ENCODE measurements at places on chromosomes 2 and 18.

- DNase-seq: no peak
Observed at GRCh38 chr2:145958611-145959010, 1438.7 kb upstream of the ZEB2 start.

DNA sequence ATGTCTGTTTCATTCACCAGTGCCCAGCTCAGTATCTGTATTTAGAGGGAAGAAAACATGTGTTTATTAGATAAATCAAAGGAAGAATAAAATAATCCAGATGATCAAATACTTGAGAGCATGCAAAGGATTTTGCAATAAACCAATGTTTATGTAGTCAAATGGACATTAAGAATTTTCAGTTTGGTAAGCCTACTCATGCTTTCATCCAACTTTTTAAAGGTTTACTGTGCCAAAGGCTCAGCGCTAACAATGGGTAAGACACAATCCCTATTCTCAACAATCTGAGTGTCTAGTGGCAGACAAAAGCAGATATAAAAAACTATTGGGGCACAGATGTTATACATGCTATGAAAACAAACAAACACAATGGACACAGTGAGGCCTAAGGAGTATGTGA lies 26.3 kb downstream of the GRB14 start:
- DNase-seq: no peak

DNA sequence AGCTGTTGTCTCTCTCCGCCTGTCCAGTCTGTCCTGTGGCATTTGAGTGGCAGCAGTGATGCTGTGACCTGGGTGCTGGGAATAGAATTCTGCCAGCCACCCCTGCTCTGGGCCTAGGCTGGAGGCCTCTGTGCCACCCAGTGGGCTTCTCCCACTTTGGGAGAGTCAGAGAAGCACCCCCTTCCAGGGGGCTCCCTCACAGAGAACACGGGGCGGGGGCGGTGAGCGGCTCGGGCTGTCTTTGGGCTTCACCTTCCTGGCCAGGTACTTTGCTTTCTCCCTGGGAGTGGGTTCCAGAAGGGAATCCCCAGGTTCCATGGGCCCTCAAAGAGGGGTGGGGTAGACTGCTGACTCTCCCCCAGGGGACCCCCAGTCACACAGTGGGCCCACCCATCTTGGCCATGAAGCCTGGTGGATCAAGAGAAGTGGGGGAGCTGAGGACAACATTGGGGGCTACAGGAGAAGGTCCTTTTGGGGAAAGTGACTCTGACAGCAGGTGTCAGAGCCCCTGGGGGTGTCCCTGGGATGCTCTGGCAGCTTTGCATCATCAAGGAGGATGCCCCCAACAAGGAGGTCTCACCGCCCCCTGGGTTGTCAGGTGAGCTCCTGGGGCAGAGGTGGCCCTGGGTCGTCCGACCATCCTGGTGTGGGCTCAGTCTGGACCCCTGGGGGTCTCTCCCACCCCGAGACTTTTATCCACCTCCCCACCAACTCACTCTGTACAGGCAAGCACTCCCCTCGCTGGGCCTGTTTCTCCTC lies 18.8 kb upstream of the BOK start:
- DNase-seq: no peak

DNA sequence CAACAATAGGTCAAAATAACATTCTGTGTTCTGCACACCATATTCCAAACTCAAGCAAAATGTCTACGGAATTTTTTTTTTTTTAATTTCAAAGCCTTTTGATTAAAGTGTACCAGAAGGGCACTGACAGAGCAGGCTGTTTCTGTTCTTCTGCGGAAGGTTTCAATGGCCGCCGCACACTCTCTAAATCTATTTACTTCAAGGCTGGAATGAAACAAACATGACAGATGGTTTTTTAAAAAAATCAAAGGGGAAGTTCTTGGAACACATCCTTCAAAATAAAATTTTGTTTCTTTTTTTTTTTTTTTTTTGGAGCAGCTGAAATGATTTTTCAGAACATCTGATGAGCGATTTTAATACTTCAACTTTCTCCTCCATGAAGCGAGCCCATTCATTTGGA lies 259.1 kb downstream of the TXNL1 start:
- no peak for DNase-seq

DNA sequence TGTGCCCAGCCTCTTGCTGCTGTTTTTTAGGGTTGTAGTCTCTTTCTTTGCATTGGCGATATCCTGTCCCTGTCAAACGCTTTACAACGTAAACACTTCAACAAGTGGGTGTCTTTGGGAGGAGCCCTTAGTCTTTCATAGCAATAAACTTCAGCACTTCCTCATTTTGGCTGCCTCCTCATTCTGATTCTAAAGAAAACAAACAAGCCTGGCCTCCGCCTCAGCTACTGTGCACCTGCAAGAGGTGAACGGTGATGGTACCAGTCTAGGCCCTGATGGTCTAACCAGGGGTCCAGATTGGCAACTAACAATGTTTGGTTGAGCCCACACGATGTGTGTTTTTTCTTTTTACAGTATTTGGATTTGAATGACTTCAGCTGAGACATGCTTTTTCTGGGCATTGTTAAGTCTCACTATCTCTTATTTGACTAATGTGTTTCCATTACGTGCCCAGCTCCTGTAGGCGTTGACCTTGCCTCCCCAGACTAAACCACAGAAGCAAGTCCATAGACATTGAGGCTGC lies 53.2 kb upstream of the CUL3 start:
- peak; percentile 4 for DNase-seq

DNA sequence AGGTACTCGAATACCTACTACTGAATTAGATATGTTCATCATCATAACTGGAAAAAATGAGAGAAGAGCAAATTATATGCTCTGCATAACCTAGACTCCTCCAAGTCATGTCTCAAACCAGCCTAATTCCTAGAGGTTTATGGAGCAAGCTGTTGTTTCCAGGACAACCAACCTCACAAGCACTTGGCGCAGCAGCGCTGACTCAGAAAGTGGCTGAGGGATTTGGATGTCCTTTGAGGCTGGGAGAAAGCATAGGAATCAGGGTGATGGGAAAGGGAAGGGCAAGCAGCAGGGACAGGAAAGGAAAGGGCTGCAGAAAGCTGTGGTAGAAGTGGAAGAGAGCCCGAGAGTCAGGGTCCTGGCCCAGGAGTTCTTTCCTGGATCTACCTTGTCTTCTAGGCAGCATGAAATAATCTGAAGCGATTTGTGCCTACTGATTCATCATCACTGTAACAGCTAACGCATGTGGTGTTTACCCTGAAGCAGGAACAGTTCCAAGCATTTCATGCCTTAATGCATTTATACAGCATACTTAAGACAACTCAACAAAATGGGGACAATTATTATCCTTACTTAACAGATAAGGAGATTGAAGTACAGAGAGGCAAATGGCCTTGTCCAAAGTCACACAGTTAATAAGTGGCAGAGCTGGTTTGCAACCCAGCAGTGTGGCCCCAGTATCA lies 3.7 kb downstream of the PLEK start:
- DNase-seq: no peak

- no peak for DNase-seq
Observed at GRCh38 chr2:46719487-46719886, 196.1 kb downstream of the MCFD2 start.

DNA sequence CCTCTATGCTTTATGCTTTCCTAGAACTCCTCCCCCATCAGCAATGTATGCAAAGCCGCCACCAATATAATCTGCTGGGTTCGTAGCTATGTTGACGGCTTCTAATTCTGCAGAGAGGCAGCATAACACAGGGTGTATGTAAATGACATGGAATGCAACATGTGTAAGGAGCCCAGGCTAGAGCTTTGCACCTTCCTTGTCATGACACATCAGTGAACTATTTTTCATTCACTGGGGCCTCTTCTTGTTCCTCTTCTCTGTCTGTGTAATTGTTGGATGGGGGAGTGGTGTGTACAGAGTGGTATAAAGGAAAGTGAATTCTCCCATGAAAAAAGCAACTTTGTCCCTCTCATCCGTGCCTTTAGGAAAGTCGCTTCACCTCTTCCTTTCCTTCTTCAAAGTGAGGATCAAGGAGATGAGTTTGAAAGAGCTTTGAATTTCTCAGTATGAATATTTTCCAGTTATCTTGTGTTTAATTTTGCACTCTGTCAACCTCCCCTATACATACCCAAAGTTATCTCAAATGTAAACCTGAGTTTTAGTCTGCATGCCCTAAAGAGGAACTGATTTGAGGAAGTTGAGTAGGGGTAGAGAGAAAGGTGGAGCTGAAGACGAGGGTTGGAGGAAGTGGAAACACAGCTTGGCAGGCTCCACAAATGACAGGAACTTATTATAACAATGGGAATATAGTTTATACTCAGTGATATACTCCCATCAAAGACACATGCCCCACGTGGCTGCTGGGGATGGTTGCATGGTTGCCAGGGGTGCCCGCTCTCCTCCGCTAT lies 74.9 kb upstream of the ARL4C start:
- DNase-seq: no peak

DNA sequence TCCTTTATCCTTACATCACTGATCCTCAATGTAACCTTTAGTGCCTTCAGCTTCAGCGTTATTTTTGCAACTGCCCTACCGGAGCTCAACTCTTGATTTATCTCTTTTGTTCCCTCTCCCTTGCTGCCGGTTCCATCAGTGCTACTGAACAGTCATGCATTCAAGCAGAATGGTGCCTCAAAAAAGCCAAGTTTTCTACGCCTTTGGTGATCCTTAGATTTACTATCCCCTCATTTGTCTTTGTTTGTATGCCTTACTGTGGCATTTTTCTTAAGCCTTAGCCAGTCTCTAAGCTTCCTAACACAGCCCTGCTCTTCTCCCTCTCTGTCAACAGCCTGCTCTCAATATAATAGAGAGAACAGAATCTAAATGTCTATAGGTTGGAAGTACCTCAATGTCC lies 847.7 kb downstream of the CPS1 start:
- no peak for DNase-seq

GRCh38 chr2:61937886-61938285 lies 32.4 kb downstream of the COMMD1 start:
- DNase-seq: no peak

DNA sequence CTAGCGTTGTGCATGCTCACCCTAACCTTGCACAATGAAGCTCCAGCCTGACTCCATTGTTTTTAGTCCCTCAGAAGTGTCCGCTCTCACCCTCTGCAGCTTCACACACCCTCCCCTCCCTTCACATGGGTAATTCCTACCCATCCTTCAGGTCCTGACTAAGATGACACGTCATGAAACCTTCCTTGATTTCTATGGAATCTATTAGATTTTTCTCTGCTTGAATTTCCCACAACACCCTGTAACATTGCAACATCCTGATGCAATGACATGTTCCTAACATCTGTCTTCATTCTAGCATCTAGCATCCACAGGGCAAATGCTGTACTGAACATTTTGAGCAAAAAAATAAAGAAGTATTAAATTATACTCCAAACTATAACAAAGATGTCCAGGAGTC lies 77.0 kb upstream of the PID1 start:
- no peak for DNase-seq

DNA sequence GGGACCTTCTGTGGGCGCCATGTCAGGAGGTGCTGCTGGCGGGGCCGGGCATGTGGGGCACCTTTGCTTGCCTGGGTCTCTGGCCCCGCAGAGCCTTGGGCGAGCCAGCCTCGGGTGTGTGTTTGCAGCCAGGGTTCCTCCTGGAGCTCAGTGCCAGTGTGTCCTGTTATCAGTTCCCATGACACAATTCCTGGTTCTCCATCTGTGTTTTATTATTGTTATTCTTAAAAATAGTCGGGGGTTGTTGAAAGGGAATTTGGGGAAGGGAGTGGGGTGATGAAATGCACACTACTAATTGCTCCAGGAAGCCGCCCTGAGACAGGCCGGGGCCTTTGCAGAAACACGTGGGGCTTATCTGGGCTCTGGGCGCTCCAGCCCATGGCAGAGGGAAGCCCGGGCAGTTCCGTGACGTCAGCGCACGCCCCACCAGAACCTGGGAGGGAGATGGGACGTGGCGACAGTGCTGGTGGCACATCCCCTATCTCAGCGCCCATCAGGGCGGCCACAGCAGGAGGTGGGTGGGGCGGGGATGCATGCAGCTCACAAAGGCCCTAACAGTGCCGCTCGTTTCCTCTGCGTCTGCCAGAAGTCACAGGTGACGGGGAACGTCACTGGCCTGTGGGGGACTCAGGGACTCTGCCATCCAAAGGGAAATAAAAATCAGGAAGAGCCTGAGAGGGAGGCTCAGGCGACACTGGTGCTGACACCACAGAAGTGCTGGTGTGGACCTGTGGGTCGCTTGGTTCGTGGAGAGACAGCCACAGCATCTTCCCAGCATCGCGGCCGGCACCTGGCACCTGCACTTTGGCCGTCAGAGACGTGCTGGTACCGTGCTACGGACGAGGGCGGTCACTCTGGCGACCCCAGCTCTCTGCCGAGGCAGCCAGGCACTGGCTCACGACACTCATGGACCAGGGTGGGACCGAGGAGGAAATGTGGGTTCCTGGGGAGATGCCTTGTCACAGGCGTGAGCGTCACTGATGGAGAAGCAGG lies 131.0 kb downstream of the NFATC1 start:
- no peak for DNase-seq

- DNase-seq: no peak
Observed at GRCh38 chr2:72813841-72814240, 12.0 kb downstream of the EXOC6B start.

- no peak for DNase-seq
Observed at GRCh38 chr2:64873472-64873924, 115.7 kb upstream of the SLC1A4 start.

DNA sequence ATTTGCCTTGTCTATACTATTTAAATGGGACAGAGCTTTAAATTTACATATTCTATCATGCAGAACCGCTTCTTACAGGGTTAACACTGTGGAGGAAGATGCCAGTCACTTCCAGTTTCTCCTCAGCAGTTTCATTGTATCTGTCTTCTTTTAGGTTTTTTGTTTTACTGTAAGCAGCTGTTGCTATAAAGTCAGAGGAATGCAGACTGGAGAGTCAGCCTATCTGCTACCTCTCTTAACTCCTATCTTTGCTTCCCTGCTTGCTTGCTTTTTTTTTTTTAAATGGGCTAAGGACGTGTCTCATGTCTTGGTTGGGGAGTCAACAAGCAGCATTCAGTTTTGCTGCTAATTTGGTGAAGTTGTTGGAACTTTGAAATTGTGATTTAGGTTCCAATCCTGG lies 8.9 kb downstream of the EPC2 start:
- no peak for DNase-seq

GRCh38 chr18:10353791-10354190 lies 100.6 kb upstream of the APCDD1 start:
- no peak for DNase-seq

DNA sequence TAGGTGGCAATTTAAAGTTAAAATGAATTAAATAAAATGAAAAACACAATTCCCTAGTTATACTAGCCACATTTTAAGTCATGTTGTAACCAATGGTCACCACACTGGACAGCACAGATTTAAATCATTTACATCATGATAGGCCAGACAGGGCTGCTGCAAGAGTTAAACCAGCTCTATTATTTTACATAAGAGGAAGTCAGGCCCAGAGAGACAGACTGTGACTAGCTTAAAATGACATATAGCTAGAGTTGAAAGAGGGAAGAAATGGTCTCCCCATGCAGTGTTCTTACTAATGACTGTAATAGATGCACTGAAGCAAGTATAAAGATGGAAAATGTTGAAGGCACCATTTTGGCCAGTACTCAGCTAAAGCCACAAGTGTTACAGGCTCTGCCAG lies 69.6 kb downstream of the SLC66A3 start:
- no peak for DNase-seq

- DNase-seq: no peak
Observed at GRCh38 chr2:33958591-33958990, 359.5 kb upstream of the FAM98A start.

Measured in LNCaP clone FGC (cell line).